ENCODE measurements at places on chromosomes 2 and 18. TPM values are rescaled to one million over a fixed set of nuclear protein-coding genes. Genes with fewer than 3 reads are reported as not detected.

GRCh38 chr2:1692342-1692741 lies 52.0 kb downstream of the PXDN start:
- DNase-seq, result no peak

The ZNF804A gene
- polyA plus RNA-seq, result 1.2 TPM

DNA sequence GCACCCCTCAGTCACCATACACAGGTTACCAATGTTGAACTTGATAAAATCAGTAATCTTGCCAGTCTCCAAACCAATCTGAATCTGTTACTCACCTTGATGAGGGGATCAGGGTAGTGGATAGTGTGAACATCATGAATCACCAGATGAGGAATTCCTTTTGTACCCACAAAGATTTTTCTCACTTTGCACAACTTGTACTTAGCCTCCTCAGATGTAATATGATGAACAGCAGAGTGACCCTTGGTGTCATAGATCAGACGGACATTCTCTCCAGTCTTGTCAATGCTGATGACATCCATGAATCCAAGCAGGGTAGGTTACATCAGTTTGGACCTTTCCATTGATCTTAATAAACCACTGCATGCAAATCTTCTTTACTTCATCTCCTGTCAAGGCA lies 54.7 kb downstream of the MDH1 start:
- no peak for DNase-seq

DNA sequence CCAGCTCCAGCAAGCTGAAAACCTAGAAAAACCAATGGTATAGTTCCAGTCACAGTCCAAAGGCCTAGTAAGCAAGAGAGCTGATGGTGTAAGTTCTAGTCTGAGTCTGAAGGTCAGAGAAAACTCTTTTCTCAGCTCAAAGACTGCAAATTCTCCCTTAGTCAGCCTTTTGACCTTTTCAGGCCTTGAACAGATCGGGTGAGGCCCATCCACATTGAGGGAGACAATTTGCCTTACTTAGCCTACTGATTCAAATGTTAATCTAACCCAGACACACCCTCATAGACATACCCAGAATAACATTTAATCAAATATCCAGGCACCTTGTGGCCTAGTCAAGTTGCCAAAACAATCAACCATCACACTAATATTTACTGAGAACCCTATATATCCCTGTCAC lies 110.8 kb upstream of the KCNJ3 start:
- DNase-seq, result no peak

The KCNF1 gene
- polyA plus RNA-seq, result 1.2 TPM

Measured in renal cortex interstitium (tissue), 15 donors.